ENCODE measurements at places on chromosomes 1 and 21.

DNA sequence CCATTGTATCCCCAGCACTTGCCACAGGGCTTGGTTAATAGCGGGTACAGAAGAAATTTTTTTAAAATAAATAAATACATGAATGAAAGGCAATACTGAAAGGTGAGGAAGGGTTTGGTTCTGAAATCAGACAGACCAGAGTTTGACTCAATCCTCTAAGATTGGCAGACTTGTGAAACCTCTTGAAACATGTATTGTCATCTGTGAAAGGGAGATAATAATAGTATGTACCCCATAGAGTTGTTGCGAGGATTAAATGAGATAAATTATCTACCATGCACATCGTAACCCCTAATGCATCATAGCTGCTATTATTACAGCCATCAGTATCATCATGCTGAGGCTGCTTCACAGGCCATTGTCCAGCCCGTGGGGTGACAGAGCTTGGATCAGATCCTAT is 41.4 kb downstream of the S1PR1 start:
- no peak for DNase-seq

- no peak for DNase-seq
These were observed 107.7 kb downstream of the ITSN1 start for GRCh38 chr21:33750017-33750416.

- no peak for DNase-seq
These were observed 555.4 kb upstream of the NEGR1 start for GRCh38 chr1:72837781-72838180.

DNA sequence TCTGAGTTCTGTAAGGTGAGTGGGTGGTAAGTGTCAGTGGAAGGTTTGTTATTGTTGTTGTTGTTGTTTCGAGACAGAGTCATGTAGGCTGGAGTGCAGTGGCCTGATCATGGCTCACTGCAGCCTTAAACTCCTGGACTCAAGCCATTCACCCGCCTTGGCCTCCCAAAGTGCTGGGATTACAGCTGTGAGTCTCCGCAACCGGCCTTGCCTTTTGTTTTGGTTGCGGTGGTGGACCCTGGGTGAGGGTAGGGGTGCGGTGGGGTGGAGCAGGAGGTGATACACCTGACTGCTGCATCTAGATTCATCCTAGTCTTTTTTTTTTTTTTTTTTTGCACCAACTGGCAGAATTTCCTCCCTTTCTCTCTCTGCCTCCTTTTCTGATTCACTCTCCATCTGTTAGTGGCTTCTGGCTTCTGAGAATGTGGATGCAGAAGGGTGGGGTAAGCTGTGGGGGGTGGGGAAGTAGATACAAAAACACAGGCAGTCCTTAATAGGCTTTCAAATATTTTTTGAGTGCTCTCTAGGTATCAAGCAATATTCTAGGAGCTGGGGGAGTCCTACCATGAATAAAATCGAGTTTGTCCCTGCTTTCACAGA is 4.6 kb upstream of the GMEB1 start:
- no peak for DNase-seq

- no peak for DNase-seq
These were observed 125.2 kb downstream of the PLXNA2 start for GRCh38 chr1:208118841-208119606.

- DNase-seq: no peak
These were observed 21.1 kb downstream of the SNAP47 start for GRCh38 chr1:227756172-227756959.

- DNase-seq: no peak
These were observed 110.1 kb upstream of the NRIP1 start for GRCh38 chr21:15174923-15175322.

DNA sequence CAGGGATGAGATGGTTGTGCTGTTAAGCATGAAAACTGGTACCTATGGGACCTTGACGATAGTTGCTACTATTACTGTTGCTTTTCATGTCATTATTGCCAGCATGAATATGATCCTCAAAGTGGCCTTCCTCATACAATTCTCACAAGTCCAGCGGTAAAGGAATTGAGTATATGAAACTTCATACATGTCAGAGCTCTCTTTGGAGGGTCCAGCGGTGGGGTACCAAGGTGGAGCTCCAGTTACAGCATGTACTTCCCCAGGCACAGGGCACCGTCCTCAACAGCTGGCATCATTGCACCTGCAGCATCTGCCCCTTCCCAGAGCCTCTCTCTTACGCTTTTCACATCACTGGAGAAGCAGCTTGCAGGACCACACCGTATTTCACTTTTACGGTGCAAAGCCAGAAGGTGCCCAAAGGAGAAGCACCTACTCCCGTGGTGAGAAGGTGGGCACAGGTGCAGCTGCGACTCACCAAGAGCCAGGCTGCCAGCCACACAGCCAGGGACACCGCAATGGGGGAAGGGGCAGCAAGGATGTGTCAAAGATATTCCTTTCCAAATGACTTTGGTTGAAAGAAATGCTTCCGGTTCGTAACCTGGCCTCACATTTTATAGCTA is 166.4 kb upstream of the IRF2BP2 start:
- no peak for DNase-seq
